ENCODE measurements at places on chromosomes 12 and 14. TPM values are rescaled to one million over a fixed set of nuclear protein-coding genes. Genes with fewer than 3 reads are reported as not detected.

The RILPL1 gene
- total RNA-seq, result 7.3 TPM

The HSPB8 gene
- 26.8 TPM for total RNA-seq

The KRT7 gene
- 8.7 TPM for total RNA-seq

The DEPDC4 gene
- 3.9 TPM for total RNA-seq

The SYT1 gene
- total RNA-seq, result 1.3 TPM

The BMP4 gene
- 14.8 TPM for total RNA-seq

The GNPNAT1 gene
- 20.8 TPM for total RNA-seq

The C1QL4 gene
- total RNA-seq, result 0.29 TPM

The RDH16 gene
- total RNA-seq, result 0.15 TPM

The FGD4 gene
- total RNA-seq, result 19.2 TPM

The NKX2-1 gene
- total RNA-seq, result not detected

All from smooth muscle cell of trachea (primary cell).